Stimulated activated CD4-positive, alpha-beta T cell treated with anti-CD3 and anti-CD28 coated beads, Interleukin-4, amount 100 ng/mL, for 24 hours (primary cell): ENCODE measurements at places on chromosomes 11 and 22.

GRCh38 chr11:134967746-134968145 lies 555.7 kb upstream of the B3GAT1 start:
- no peak for DNase-seq

GRCh38 chr11:97955595-97955994 lies 1065.2 kb upstream of the CNTN5 start:
- no peak for DNase-seq

- DNase-seq = no peak
Measured at GRCh38 chr11:70630816-70631623, 232.7 kb downstream of the CTTN start.

DNA sequence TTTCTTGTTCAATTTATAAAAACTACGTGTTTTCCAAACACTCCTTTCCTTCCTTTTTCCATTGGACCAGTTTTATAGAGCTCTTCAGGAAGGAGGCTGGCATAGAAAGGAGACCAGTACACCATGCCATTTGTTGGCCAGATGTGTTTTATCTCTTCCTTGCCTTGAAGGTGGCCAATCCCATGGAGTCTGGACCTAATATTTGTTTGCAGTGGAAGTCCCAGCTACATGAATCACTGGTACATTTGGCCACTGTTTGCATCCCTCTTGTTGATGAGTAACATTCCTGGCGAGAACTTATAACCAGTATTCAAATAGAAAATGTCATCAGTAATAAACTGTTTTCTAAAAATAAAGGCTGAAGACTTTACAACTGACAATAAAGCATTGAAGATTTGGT lies 110.2 kb downstream of the ANO3 start:
- DNase-seq = no peak

- no peak for DNase-seq
Measured at GRCh38 chr11:83521647-83522596, 235.8 kb upstream of the CCDC90B start.
